ENCODE measurements at places on chromosomes 1 and 21.

- DNase-seq, result no peak
Observed at GRCh38 chr1:150572918-150573647, 6.3 kb downstream of the MCL1 start.

GRCh38 chr1:234433563-234434285 is 45.3 kb downstream of the TARBP1 start:
- no peak for DNase-seq

GRCh38 chr21:46605767-46606426 is 1.0 kb upstream of the S100B start:
- DNase-seq, result no peak

DNA sequence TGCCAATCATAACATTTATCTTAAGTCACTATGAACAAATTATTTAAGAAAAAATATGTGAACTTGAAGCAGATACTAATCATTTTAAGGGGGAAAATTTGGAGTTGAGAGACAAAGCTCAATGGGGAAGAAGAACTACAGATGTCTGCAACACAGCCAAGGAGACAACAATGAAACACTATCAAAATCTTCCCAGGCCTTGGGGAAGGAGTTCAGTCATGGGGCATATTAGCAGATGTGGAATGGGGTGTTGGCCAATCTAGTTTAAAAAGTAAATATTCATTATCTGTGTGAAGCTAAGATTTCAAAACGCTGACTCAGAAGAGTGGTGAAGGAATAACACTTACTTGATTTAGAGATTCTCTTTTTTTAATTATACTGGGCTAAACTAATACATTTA is 671.6 kb upstream of the ZP4 start:
- DNase-seq, result no peak

GRCh38 chr1:29883411-29883832 is 647.1 kb downstream of the PTPRU start:
- DNase-seq, result no peak

GRCh38 chr1:23356471-23357137 is 12.5 kb upstream of the HNRNPR start:
- DNase-seq, result no peak

DNA sequence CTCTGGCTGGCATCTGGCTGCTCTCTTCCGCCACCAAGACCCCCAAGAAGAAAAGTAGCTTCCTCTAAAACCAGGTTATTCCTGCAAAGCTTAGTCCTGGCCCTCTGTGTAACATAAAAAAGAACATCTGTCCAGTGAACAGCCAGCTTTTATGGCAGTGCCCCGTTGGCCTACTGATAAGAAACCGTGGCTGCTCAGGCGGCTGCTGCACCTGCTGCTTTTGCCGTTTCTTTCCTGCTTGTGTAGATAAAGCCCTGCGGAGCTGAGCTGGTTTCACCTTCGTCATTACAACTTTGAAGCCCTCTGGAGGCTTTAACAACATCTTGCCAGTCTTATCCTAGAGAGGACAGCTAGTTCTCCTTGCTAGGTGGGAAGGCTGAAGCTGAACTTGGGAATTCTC is 20.5 kb downstream of the ELAPOR1 start:
- DNase-seq, result no peak

- DNase-seq, result no peak
Observed at GRCh38 chr1:198549866-198550265, 9.4 kb upstream of the ATP6V1G3 start.

DNA sequence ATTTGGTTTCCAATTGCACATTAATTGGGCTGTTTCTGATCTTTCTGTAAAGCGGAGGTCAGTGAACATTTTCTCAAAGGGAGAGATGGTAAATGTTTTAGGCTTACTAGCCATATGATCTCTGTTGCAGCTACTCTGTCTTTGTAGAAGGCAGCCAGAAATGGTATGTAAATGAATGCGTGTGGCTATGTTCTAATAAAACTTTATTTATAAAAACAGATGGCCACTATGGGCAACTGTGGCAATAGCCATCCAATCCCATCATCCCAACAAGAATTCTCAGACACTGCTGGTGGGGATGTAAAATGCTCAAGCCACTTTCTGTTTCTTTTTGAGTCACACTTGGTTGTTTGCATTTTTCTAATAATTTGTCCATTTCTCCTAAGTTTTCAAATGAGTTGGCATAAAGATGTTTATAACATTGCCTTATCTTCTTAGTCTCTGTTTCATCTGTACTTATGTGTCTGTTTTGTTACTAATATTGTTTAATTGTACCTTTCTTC is 448.8 kb upstream of the VAMP3 start:
- no peak for DNase-seq

- DNase-seq, result no peak
Observed at GRCh38 chr1:172885411-172885810, 165.3 kb downstream of the TNFSF18 start.

DNA sequence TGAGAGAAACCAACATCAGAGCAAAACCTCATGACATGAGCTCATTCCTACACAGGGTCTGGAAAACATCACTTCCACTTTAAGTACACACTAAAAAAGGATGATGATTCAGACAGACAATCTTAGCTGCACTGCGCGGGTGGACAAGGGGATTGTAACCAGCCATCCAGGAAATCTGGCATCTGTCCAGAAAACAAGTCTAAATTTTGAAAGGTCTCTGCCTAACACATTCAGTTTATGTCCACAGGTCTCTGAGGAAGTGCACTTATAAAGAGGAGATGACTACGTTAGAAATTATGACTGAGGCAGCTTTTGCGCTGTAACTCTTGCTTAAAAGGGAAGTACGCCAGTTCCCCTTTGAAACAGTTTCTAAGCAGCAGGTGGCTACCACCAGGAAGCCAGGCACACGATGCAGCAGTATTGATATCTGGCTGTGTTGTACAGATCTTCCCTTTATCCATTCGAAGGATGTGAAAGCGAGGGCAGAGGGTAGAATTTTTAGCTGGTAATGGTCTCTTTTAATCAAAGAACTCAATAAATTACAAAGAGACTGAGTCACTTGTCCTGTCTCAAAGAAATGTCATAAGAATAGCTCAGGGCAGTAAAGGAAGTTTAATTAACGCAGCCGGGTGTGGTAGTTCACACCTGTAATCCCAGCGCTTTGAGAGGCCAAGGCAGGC is 128.0 kb downstream of the SETD4 start:
- DNase-seq, result no peak

- DNase-seq, result no peak
Observed at GRCh38 chr1:114607223-114607622, 25.8 kb upstream of the BCAS2 start.

DNA sequence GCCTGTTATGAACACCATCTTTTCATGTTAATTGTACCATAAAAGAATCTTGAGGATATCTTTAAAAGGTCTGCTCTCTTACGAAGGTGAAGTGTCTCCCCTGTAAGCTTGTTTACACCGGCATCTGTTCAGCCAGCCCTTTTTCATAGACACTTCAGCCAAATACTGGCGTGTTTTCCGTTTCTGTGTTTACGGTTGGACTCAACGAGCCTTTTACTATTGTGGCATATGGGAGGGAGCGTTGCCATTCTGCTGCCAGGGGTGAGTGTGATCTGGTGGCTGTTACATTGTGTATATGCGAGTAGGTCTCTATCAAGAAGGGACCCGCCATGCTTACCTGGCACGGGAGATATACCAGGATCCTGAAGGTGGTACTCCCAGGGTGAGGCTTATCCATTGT is 433.8 kb downstream of the CAMTA1 start:
- no peak for DNase-seq

DNA sequence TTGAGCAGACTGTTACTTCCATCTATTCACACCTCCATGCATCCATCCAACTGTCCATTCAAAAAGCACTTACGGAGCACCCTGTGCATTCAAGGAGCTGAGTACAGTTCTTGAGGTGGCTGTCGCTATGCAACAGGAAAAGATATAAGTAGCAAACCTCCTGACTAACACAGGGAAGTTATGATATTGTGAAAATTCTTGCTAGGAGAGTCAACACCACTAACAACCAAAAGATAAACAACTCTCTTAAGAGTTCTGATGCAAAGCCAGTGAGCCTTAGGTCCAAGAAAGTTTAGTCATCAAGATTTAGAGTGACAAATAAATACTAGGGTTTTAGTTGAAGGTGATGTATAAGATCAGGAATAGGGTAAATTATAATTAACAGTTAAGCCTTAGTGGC is 44.5 kb upstream of the TRIM45 start:
- DNase-seq, result no peak

DNA sequence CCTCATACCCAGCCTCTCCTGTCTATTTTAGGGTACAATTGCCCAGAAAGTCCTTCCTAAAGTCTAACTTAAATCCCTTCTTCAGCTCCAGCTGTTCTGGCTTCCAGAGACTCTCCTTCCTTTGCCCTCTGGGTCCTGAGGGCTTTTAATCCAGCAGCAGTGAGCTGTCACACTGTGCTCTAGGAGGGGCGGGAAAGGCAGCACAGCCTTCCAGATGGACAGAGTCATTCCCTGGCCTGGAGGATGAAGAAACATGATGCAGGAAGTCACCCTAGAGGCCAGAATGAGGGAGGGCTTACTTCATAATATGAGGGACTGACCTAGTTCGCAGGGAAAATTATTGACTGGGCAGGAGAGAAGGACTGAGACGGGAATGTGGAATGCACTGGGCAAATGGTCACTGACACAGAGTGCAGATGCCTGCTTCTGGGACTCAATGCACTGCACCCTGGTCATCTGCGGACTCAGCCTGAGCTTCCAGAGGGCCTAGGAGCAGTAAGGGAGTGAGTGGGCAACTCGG is 1.3 kb downstream of the SH2D2A start:
- peak; percentile 67 for DNase-seq

GRCh38 chr21:25313829-25314228 is 293.5 kb downstream of the MRPL39 start:
- DNase-seq, result no peak

GRCh38 chr1:93938461-93939145 is 29.4 kb upstream of the GCLM start:
- no peak for DNase-seq

- DNase-seq, result no peak
Observed at GRCh38 chr1:8562881-8563865, 245.3 kb downstream of the SLC45A1 start.

GRCh38 chr1:29501227-29501976 is 265.1 kb downstream of the PTPRU start:
- DNase-seq, result no peak

- DNase-seq, result no peak
Observed at GRCh38 chr1:54883349-54884102, 3.5 kb downstream of the DHCR24 start.

- DNase-seq, result no peak
Observed at GRCh38 chr1:4529446-4530165, 124.8 kb upstream of the AJAP1 start.

GRCh38 chr1:174039027-174039426 is 16.9 kb upstream of the RC3H1 start:
- no peak for DNase-seq

- peak; percentile 64 for DNase-seq
Observed at GRCh38 chr1:203628201-203629015, 1.8 kb downstream of the ATP2B4 start.

DNA sequence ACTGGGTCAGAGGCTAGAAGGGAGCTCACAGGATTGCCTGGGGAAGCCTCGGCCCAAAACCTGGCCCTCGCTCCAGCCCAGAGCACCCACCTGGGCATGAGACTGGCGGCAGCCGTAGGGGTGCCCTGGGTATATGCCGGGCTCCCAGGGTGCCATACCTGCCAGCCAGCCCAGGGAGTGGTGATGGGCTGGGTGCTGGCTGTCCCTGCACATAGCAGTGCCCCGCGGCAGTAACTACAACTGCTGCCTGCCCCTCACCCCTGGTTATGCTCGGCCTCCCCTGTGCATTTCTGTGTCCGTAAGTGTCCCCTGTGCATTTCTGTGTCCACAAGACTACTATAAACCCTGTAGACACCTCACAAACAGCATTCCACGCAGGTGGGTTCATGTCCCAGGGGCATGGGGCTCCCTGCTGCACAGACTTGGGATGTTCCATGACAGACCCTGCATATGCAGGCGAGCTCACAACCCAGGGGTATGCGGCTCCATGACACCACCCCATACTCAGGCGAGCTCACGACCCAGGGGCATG is 5.8 kb upstream of the SPATC1L start:
- no peak for DNase-seq

DNA sequence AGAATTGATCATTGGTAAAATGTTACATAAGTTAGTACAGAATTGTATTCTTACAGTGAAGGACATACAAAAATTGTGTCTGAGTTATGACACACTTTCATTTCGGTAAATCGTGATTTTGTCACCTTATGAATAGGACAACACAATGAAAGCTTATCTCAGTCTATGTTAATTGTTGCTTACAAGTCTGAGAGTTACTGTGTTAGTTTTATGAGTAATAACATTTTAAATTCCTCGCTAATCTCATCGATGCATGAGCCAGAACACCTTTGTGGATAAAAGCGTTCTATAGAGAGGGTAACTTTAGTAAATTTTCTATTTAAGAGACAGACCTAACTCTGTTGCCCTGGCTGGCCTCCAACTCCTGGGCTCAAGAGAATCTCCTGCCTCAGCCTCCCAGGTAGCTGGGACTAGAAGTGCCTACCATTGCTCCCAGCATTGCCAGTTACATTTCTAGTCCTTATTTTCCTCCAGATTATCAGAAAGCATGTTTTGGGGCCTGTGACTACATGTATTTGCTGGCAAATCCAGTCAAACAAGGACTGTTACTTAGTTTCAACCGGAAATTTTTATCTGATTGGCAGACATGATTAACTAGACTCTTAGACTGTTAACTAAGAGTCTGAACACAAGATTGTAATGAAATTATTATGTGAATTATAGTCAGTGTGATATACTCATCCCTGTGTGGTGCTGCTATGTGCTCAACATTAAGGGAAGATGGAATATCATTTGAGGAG is 3.0 kb downstream of the PRRC2C start:
- DNase-seq, result no peak

DNA sequence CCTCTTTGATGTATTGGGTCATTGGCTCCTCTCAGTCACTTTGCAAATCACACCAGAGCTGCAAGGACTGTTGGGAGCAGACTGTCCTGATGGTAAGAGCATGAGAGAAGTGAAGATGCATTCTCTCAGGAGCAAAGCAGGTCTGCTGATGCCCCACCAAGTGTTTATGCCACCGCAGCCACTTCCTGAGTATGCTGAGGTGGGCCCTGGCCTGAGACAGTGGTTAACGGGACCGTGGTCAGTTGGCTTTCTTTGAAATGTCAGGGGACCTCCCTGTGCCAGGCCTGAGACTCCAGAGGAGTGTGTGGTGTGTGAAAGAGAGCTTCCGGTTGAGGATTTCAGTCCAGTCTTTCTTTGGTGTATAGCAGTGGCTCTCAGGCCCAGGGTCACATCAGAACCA is 79.4 kb downstream of the SPATA46 start:
- DNase-seq, result no peak

DNA sequence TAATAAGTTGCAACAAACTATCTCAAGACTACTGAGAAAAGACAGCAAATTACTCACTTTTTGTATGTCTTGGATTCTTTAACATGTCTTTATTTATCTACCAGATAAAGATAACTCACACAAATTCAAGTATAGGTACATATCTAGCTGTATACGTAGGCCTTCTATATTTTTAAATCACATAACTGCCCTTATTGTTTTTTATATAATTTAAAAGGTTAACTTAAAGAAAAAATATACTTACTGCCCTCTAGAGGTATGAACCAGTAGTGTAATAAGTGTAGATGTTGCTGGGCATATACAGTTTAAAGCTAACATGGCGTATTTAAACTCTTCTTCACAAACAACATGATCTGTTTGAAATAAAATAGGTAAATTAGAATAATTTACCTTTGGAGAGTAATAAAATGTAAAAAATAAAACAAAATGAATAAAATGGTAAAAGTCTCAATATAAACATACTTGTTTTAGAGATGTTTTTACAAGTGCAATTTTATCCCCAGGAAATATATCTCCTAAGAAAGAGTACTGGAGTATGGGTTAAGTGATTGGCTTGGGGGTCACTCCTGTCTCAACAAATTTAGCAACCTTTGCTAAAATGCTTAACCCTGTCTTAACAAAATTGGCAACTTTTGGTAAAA is 235.2 kb downstream of the KCNT2 start:
- no peak for DNase-seq

All from ovary (tissue), 10 donors.